Stimulated activated CD8-positive, alpha-beta memory T cell treated with anti-CD3 and anti-CD28 coated beads, Interleukin-7, amount 100 ng/mL, for 1 hour (primary cell): ENCODE measurements at places on chromosomes 5 and 9.

GRCh38 chr5:172335721-172336120, 52.2 kb upstream of the UBTD2 start:
- DNase-seq: no peak

DNA sequence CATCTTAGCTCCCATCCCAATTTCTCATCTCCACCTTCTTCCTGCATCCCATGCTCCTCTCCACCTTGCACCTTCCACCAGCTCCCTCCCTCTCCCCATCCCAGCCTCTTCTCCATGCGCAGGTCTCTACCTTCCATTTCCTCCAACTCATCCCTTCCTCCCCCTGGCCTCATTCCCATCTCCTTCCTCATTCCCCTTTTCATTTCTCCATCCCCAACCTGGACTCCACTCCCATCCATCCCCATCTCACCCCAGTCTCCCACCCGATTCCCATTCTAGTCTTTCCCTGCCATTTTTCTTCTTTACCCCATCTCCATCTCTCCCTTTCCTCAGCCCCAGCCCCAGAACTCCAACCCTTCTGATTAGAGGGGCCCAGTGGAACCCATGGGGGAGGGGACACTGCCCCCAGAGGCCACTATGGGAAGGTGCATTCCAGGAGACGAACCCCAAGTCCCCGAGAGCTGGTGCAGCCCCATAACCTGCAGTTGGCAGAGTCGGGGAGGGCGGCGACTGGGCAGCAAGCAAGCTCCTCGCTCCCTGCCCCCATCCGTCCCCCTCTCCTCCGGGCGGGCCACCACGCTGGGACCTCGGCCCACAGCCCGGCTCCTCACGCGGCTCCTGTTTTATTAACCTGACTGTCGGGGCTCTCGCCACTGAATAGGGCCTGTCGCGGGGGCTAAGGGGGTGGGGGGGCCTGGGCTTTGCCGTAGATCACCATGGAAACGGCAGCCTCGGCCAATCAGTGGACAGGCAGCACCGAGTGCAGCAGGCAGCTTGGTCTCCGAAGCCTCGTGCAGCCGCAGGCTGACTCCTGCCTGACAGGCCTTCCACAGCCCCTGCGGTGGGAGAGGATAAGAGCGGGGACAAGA, 66.7 kb downstream of the PCDH1 start:
- no peak for DNase-seq

- no peak for DNase-seq
Measured at GRCh38 chr5:157076558-157076957, 17.6 kb upstream of the HAVCR1 start.

- DNase-seq: no peak
Measured at GRCh38 chr5:131067636-131068035, 97.4 kb downstream of the HINT1 start.

DNA sequence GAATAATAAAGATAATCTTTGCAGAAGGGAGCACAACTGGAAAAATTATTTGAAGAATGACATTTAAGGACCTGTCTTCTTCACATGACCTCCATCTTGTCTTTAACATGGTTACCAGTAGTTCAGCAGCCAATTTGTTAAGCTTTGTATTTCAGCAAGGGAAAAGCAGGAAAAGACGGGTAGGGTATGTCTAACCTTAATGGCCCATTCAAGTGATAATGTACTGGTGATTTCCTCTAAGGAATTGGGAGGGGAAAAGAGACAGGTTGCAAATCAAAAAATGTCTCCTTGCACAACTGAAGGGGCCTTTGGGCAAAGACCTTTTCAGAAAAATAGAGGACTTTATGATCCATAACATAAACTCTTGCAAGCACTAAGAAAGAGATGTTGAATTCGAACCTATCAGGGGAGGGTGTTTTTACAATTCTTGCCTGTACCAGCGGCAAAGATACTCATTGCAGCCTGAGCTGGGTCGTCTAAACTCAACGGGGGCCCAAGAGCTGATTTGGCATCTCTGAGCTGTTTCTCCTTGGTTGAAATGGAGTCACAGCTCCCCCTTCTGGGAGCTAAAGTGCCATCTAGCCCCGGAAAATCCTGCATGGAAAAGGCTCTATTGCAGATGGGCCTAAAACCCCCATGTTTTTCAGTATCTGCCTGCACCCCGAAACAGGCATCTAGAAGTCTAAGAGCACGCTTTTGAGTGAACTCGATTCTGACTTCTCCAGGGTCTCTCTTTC, 3.8 kb downstream of the BRINP1 start:
- no peak for DNase-seq

GRCh38 chr9:130830231-130830760, 4.8 kb upstream of the ABL1 start:
- no peak for DNase-seq

- no peak for DNase-seq
Measured at GRCh38 chr9:132888151-132888550, 9.5 kb downstream of the SPACA9 start.

DNA sequence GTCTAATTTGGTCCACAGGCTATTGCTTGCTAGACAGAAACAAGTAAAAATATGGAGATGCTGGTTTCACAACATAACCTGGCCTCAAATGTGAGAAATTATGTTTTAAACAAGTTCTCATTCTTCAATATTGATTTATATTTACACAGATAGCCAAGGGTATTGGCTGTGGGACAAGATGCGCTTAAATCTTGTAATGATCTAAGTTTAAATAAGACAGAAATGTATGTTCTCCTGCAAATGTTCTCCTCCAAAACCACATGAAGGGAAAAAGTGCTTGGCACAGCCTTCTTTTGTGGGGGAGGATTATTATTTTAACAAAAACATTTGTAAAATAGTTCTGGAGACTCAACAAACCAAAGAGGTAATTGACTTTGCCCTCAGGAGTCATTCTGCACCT, 356.0 kb downstream of the DMAC1 start:
- no peak for DNase-seq

- no peak for DNase-seq
Measured at GRCh38 chr5:168327019-168327421, 35.6 kb downstream of the WWC1 start.

DNA sequence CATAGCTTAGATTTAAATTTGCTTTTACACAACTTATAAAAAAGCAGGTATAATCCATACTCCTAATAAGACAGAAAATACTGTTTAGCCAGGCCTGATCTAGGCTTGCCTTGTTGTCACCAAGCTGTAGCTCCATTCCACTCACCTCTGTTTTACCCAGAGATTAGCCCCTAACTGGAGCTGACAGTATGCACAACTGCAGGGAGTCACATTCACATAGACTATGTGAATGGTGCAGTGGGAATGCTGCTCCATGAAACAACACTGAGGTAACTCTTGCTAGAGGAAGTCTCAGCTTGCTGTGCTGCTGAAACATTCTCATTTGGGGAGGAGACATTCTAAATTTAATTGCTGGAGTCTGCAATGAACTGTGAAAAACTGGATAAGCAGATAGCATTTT, 209.1 kb downstream of the TMEM232 start:
- DNase-seq: no peak

GRCh38 chr5:95191330-95191729, 93.6 kb downstream of the MCTP1 start:
- DNase-seq: no peak

DNA sequence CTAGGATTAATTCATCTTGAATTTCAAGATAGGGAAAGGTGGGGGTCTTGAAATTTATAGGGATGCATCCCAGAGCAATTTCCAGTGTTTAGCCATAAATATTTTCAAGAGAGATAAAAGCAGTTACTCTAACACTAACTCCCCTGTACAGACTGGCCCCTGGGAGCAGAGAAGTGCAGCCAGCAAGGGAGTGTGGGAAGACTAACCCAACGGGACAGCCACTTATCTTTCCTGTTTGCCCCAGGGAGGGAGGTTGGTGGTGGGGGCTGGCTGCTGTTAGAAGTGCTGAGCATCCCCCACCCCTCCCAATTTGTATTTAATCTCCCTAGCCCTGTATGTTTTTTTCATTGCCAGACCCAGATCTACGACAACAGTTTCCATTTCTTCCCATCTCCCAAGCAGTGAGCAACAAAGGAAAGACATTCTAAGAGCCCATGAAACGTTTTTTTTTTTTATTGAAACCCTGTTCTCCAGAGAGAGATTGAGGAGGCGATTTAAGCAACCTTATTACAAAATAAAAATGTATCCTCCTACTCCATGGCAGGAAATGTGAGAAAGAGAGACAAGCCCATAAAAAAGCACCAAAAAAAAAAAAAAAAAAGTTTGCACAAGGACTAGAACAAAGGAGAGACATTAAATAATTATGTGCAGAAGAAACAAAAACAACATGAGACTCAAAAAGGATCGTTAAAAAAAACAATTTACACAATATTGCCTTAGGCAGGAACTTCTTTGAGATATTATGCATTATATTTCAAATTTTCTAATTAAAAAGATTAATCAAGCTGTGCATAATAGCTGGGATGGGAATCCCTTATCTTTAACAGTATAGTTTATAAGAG, 343.4 kb downstream of the ARHGEF28 start:
- no peak for DNase-seq

GRCh38 chr5:85814596-85814995, 803.1 kb upstream of the COX7C start:
- DNase-seq: no peak

DNA sequence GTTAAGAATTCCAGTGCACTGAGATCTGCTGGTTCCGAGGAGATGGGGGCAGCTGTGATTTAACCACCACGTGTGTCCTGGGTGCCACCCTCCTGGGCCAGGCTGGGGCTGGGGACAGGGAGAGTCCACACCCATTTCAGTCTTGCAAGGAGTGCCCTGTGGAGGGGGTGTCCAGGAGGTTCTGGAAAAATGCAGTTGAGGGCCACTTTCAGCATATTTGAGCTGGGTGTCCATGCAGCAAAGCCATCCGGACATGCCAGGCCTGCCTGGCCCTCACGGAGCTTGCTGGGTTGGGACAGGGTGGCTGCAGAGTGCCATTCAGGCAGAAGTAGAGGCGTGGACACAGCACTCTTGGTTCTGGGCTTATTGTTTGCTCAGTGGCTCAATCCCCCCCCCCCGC, 68.1 kb downstream of the NEK6 start:
- no peak for DNase-seq

DNA sequence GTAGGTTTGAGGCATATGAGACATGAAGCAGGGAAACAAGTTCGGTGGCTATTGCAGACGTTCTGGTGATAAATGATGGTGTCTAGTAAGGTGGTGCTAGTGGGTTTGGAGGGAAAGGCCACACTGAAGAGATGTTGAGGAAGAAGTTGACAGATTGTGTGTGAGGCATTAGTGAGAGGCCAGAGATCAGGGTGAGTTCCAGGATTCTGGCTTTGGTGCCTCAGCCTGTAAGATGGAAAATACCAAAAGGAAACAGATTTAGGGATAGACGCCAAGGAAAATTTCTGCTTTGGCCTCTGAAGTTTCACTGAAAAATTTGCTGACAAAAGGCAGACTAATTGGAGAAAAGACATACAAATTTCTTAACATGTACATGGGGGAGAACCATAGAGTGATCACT, 6.4 kb upstream of the PAIP1 start:
- DNase-seq: no peak

- DNase-seq: no peak
Measured at GRCh38 chr9:114491430-114492003, 13.8 kb downstream of the WHRN start.

DNA sequence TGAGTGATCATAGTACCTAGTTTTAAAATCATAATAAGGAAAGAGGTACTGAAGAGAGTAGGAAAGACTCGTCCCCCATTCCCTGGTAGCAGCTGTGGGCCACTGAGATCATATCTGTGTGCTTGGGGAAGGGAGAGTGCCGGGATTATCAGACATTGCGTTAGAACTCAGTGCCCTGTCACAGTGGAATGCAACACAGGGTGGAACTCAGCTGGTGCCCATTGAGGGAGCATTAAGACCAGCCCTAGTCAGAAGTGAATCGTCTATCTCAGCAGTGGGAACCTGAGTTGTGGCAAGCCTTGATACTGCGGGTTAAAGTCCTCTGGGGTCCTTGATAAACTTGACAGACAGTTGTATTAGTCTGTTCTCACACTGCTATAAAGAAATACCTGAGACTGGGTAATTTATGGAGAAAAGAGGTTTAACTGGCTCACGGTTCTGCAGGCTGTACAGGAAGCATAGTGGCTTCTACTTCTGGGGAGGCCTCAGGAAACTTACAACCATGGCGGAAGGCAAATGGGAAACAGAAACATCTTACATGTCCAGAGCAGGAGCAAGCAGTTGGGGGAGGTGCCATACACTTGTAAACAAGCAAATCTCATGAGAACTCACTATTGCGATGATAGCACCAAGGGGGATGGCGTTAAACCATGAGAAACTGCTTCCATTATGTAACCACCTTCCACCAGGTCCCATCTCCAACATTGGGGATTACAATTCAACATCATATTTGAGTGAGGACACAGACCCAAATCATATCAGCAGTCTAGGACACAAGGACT, 33.1 kb downstream of the NDUFAF2 start:
- no peak for DNase-seq

DNA sequence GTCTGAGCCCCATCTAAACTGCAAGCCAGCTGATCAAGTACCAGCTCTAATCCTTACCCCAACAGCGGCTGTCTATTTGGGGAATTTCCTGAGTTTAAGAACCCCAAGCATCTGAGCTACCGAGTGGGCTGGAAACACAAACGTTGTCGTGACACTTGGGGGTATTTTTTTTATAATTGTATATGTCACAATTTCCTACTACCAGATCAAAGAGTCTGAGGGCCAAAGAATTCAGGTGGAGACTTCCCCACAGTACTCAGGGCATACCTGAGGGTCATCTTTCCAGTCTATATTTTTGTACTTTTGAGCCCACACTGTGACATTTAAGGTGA, 42.8 kb downstream of the PTTG1 start:
- no peak for DNase-seq

DNA sequence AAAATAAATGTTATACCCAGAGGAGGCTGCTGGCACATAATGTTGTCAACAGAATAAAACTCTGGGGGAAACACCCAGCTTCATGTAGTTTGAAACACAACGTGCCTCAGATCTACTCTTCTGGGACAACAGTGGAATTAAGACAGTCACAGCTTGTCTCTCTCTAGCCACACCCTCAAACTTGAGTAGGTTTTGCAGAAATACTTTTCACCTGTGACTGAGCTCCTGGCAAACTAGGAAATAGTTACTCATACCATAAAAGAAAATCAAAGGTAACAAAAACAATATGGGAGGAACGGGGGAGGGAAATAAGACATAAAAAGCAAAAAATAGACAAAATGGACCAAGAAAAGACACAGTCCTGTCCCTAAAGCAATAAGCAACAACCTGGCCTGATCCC, 14.4 kb downstream of the ELAVL2 start:
- DNase-seq: no peak
